ENCODE measurements at places on chromosomes 1 and 21.

DNA sequence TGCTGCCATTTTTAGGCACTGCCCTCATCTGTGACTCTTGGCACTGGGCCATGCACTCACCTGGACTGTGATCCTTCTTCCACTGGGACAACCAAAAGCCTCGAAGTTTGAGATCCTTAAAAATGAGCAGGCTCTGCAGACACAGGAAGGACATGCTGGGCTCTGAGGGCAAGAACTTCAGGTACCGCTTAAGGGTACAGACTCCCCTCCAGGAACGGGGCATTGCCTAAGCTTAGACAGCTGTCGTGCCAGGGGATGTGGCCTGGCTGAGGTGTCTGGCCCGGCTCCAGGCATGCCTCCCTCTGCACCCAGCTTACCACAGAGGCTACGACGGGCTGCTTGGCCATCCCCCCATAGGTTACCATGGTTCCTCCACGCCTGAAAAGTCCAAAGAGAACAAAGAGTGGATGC lies 14.2 kb upstream of the SRSF4 start:
- ATAC-seq, result no peak

DNA sequence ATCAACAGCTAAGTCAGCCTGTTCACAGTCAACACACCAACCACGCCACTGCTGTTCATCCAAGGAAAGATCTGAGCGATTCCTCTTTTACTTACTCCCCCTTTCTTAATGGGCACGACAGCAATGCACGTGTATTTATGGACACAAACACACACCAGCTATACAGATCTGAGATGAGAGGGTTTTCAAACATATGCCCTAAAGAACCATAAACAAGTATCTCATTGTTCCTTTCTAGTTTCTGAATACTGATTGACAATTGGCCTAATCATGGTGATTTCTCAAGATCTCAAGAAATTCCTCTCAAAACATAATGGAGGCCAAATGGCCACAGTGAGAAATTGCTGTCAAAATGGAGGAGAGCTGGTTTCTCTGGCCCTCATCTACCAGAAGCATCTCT lies 18.0 kb downstream of the TOR3A start:
- no peak for ATAC-seq

GRCh38 chr1:176692988-176693696 lies 230.2 kb downstream of the PAPPA2 start:
- ATAC-seq, result no peak

GRCh38 chr1:203089001-203089650 lies 3.3 kb upstream of the MYOG start:
- ATAC-seq, result no peak

DNA sequence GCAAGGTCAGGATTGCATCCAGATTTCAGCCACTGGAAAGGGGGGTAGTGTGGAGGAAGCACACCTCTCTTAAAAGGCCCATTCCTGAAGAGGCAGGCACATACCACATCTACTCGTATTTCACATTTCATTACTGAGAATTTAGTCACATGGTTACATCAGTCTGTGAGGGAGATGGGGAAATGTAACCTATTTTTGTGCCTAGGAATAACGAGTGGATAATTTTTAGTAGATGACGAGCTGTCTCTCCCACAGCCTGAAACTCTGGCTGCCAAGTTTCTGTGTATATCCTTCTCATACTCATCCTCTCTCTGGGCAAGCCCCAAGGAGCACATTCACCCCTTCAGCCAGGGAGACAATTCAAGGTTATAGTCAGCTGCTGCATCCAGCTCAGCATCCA lies 10.3 kb upstream of the C21orf91 start:
- ATAC-seq, result peak; percentile 47

GRCh38 chr1:246599315-246599714 lies 33.1 kb downstream of the CNST start:
- ATAC-seq, result no peak

- no peak for ATAC-seq
Measured at GRCh38 chr1:203103216-203103615, 17.4 kb upstream of the MYOG start.

GRCh38 chr1:219548386-219548785 lies 64.5 kb downstream of the ZC3H11B start:
- no peak for ATAC-seq

DNA sequence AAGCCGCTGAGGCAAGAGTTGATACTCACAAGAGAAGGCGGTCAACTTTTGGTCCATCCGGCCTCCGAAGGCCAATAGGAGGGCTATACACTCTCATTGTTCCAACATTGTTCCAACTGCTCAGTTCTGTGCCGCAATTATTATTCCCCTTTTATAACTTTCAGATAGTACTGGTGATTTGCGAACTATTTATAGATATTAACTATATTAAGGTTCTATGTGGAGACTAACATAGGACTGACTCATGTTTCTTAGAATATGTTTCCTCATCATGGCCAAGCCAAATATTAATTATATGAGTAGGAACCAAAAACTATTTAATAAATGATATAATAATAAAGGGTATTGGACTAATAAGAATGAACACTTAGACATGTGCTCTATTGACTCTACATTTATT lies 96.7 kb upstream of the LBR start:
- ATAC-seq, result no peak

DNA sequence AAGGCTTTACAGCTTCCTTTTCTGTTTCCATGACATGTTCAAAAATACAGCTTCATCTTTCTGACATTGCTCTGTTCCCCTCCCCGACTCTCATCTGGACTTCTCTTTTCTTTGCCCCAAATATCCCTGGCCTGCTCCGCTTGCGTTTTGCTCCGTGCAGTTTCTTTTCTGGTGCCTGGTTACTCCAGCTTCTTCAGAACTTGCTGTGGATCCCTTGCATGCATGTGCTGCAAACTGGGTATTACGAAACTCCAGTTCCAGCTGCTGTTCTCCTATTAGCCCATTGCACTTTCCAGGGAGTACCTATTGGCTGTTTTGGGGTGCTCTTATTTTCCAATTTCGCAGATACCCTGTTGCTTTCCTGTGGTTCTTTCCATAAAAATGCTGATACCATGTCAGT lies 9.9 kb upstream of the NDC1 start:
- ATAC-seq, result no peak

GRCh38 chr1:244368279-244368678 lies 83.4 kb downstream of the ADSS2 start:
- no peak for ATAC-seq

DNA sequence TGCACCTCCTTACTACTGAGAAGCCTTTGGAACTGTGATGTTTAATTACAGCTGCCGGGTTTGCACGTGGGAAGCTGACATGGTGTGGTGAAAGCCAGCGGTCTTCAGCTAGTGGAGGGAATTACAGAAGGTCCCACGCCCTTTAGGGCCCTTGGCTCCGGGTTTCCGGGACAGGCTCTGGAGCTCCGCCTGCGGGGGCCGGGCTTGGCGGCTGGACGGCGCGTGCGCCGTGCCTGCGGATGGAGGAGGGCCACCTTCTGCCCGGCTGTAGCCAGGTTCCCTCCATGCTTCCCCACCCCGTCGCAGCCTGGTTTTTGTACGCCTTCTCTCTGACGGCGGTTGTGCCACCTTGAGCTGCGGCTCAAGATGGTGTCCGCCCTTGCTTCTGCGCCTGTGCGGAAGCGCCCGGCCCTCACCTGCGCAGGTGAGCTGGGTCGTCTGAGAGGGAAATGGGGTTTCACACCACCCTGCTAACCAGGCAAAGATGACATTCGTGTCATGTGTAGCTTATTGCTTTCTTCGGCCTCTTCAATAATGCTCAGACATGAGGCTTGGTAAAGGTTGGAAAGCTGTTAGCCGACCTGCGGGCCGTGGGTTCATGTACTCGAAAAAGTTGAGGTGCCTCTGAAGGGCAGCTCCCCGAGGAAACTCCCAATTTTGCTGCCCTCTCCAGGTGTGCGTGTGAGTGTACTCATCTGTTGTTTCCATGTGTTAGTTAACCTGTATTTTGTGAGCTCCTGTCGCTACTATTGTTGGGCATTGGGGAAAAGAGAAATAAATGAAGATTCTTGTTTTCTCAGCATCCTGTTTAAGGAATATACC lies 36.6 kb upstream of the OPRD1 start:
- ATAC-seq, result no peak

GRCh38 chr1:5164158-5164557 lies 509.7 kb downstream of the AJAP1 start:
- ATAC-seq, result no peak

GRCh38 chr21:23108533-23108932 lies 2110.3 kb downstream of the NCAM2 start:
- ATAC-seq, result no peak

- ATAC-seq, result no peak
Measured at GRCh38 chr1:237527761-237528160, 363.0 kb downstream of the ZP4 start.

DNA sequence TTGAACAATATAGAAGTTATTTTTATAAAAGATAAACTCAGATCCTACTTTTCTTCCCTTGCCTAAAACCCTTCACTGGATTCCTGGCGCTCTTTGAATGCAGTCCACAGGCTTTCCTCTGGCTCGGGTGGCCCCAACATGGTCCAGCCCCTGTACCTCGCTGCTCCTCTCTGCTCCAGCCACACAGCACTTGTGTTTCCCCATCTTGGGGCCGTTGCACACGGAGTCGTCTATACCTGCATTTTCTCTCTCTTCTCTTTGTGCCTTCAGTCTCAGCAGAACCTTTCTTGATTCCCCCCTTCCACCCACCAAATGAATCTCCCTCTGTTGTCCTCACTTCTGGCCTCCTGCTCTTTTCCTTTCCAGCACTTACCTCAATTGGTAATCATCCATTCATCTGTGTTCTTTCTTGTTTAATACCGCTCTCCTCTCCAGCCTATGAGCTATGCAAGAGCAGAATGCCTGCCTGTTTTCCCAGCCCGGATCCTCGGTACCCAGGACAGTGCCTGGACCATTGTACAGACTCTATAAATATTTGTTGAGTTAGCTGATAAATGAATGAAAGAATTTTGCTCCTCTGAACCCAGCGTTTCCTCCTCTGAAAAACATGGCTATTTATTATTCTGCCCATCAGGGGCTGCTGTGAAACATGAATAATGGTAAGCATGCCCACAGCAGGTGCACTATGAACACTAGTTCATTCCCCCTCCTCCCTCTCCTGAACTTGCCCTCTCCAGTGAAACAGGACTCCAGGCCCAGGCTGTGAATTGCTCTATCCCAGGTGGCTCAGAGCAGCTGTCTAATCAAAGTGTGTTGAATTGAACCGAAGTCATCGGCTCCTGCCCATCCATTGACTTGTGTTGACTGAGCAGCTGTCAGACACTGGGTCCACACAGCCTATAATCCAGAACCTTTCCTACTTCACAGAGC lies 266.9 kb downstream of the PTPRU start:
- ATAC-seq, result no peak

GRCh38 chr1:7335224-7335879 lies 435.7 kb upstream of the VAMP3 start:
- ATAC-seq, result peak; percentile 61

DNA sequence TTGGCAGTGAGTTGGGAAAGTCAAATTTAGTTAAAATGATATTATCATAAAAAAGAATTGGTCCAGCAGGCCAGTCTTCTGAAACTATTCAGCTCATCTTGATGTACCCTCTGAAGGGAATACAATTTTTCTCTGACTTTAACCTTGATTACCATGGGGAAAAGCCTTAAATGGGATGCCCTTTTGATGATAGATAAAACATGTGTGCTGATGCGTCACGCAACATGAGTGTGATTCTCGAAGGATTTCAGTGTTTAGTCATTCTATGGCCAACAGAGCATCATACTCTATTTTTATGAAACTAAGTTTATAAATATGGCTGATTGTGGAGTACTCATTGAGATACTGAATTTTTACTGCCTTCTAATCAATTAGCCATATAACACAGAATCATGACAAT lies 171.5 kb downstream of the ZNF281 start:
- ATAC-seq, result no peak

DNA sequence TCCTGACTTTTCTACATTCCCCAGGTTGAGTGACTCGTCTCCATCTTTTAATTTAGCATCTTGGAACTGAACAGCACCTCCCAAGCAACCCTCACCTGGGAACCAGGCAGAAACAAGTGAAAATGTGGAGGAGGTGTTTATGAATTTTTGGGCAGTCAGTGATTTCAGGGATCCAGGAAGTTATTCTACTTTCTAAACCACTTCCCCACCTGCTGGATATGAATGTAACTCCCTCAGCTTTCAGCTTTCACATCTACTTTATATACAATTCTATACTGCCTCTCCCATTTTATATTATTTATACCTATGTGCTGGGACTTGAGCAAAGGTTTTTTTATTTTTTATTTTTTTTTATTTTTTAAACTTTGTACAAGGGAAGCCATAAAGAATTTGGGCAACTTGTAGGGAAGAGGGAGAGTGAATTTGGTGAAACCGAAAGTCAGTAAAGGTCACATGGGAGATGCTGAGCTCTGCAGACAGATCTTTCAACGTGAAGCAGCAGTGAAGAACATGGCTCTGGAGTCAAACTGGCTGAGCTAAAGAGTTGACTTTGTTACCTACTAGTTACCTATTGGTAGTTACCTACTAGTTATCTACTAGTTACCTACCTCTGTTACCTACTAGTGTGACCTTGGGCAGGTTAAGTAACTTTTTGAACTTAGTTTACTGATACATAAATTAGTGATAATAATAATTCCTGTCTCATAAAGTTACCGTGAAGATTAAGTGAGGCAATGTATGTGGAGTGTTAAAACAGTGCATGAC lies 45.5 kb downstream of the DDR2 start:
- ATAC-seq, result peak; percentile 25

DNA sequence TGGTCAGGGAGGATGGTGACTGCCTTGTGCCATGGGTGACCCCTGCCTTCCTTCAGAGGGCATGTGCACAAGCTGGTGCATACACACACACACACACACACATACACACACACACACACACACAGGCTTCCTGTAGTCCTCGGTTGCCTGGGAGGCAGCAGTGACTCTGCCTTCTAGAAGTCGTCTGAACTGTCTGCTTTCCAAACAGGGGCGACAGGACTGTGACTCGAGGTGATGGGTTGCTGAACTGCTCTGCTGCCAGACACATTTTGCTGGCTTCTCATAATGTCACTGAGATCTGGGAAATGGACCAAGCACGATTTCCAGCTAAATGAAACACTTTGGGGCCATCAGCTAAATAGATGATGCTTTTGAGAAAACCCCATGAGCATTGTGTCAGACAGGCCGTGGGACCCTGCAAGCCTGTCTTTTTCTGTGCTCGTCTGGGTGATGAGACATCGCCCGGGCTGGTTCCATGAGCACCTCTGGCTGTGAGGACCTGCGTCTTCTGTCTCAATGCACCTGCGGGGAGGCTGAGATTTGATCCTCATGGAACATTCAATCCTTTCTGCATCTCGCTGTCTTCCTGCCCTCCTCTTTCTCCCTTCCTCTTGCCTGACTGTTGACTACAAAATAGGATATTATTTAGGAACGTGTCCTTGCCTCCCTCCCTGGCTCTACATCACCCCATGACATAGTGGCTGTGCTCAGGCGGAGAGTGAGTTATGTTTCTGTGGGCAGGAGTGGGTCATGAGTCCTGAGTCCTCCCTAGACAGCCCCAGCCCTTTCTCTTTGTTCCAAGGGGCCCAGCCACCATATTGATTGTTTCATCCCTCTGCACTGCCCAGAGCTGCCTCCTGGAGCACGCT lies 436.8 kb downstream of the CAMTA1 start:
- no peak for ATAC-seq

GRCh38 chr1:180255536-180256340 lies 25.7 kb downstream of the LHX4 start:
- ATAC-seq, result no peak
